Left ventricle myocardium superior (tissue), 1 donor: ENCODE measurements at places on chromosomes 6 and 20. TPM values are rescaled to one million over a fixed set of nuclear protein-coding genes. Genes with fewer than 3 reads are reported as not detected.
A peak's percentile ranks its signal among the peaks of the same experiment; 100 is the strongest.

DNA sequence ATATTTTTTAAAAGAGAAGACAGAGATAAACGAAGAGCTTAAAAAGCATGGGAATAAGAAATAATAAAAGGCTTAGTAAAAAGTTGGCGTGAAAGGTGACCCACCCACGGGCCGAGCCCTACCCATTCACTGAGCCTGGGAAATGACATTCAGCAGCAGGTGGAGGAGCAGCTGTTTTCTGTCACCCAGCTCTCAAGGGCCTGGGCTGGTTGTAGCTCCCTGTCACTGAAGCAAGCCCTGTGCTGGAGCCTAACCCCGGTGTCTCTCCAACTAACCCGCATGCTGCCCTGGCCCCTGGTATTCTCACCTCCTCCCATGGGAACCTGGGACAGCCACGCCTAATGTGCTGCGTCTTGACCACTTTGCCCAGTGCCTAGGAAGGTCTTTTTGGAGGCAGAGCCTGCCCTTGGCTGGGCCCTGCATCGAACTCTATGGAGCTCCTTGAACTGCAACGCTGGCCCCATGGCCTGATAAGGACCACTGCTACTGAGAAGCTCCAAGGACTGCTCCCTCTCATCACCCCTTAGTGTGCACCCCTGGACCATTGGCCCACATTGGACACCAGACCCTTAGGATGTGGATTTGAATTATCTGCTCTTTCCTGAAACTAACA lies 68.8 kb upstream of the IYD start:
- peak; percentile 40 for DNase-seq

Gene COL9A1
- not detected for total RNA-seq

DNA sequence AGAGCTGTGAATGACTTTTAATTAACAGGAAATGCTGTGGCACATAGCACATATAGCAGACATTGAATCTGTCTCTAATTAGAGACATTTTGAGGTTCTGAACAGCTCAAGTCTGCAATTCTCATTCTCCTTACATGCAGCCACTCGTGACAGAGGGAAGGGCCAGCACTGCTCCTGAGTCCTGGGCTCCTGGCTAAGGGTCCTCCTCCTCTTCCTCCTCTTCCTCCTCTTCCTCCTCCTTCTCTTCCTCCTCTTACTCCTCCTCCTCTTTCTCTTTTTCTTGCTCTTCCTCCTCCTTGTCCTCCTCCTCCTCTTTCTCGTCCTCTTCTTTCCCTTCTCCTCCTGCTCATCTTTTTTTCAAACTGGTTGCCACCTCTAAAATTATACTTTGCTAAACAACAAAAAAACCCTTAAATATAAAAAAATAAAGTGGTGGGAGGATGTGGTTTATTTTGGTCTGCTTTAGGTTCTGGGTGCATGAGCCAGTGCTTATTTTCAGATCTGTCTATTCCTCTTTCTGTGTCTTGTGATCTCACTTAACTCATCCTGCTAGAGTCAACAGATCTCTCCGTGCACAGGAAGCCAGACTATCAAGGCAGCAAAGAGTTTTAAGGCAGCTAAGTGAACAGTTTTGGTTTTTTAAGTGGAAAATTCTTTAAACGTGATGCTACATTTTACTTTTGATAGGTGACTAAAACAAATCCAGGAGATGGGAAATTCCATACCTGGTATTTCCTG lies 159.3 kb downstream of the CD83 start:
- no peak for DNase-seq

DNA sequence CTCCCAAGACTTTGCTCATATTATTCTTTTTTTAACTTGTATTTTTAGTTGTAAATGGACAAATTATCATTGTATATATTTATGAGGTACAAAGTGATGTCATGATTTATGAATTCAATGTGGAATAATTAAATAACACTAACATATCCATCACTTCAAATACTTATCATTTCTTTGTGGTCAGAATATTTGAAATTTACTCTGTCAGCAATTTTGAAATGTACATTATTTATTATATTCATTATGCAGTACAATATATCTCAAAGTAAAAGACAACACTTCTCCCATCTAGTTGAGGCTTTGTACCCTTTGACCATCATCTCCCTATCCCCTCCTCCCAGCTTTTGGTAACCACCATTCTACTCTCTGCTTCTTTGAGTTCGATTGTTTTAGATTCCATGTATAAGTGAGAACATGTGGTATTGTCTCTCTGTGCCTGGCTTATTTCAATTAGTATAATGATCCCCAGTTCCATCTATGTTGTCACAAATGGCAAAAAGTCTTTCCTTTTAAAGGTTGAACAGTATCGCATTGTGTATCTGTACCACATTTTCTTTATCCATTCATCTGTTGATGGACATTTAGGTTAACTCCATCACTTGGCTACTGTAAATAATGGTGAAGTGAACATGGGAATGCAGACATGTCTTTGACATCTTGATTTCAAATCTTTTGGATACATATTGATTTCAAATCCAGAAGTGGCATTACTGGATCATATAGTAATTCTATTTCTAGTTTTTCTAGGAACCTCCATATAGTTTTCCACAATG lies 197.2 kb downstream of the KIF6 start:
- no peak for DNase-seq

DNA sequence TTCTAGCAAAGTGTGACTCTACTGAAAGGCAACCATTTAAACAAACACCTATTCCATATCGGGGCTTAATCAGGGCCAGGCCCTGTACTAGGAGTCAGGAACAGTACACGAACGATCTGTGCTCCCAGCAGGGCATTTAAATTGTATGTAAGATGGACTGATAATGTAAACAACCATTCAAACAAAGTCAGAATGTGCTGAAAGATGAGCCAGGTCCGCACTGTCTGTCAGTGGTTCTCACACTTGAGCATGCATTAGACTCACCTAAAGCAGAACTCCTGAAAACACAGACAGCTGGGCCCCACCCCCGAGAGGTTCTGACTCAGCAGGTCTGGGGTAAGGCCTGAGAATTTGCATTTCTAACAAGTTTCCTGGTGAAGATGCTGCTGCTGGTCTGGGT lies 81.6 kb downstream of the PXDC1 start:
- no peak for DNase-seq

DNA sequence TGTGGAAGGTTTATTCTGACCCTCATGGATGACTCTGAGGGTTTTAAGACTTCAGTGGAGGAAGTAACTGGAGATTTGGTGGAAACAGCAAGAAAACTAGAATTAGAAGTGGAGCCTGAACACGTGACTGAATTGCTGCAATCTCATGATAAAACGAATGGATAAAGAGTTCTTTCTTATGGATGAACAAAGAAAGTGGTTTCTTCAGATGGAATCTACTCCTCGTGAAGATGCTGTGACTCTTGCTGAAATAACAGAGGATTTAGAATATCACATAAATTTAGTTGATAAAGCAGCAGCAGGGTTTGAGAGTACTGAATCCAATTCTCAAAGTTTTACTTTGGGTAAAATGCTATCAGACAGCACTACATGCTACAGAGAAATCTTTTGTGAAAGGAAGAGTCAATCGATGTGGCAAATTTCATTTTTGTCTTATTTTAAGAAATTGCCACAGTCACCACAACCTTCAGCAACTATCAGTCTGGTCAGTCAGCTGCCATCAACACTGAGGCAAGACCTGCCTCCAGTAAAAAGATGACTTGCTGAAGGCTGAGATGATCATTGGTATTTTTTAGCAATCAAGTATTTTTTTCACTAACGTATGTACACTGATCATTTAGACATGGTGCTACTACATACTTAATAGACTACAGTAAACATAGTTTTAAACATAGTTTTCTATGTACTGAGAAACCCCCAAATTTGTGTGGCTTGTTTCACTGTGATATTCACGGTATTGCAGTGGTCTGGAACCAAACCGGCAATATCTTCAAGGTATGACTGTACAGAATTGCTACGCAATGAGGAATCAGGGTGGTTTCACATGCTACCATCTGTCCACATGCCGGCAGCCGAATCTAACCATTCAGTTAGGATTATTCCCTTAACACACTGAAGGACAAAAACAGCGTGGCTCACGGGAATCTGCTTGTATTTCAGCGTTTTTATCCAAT lies 149.0 kb downstream of the MYB start:
- DNase-seq, result no peak

DNA sequence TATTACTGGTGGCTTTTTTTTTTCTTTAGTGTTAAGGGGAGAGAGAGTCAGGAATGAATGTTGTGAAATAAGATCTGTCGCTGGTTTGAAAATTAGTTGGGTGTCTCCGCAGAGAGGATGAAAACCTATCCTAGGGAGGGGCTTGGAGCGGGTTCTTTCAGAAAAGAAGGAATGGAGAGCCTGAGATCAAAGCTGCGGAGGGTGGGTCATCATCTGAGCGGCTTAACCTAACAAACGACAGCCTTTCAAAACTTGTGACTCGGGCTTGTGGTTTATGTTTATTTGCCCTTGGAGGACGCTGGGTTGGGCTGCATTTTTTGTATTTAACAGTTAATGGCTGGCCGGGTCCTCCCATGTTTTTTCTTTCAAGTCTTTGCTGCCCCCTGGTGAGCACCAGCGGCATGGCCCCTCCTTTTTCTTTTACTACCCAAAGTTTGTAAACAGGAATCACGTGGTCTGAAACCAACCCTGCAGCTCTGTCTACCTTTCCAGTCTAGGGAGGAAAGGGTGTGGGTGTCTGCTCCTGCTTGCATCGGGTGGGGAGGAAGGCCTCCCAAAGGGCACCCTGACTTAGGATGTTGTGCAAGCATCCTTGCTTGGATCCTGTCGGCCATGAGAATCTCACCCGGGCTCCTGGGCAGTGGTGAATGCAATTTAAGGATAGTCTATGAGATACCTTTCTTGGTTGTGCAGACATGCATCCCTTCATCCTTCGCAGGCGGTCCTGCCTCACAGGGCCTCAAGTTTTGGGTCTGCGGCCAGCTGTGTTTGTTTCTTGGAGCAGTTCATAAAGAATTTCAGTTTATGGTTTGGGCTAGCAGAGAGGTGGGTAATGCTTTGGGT lies 2.2 kb downstream of the PIM1 start:
- peak; percentile 82 for DNase-seq

- DNase-seq, result no peak
These were observed 13.9 kb downstream of the PTK7 start for GRCh38 chr6:43089874-43090558.

Gene MLIP
- 436 TPM for total RNA-seq

- no peak for DNase-seq
These were observed 15.9 kb downstream of the RIMS1 start for GRCh38 chr6:71902261-71902660.

DNA sequence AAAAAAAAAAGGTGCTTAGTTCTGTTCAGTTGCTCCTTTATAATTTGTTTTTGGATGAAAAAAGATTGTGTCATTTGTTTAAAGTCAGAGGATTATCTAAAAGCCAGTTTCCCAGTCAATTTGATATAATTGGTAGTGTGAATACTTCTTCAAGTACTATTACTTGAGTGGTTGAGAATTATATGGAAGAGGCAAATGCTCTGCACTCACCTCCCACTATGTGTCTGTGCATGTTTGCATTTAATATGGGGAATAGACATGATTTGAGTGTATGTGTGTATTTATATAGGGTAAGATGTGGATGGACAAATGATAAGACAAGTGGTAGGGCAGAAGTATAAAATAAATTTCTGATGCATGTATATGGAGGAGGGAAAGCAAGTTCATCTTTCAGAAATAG lies 15.8 kb downstream of the GJA1 start:
- no peak for DNase-seq

Gene NINL
- 7.6 TPM for total RNA-seq

DNA sequence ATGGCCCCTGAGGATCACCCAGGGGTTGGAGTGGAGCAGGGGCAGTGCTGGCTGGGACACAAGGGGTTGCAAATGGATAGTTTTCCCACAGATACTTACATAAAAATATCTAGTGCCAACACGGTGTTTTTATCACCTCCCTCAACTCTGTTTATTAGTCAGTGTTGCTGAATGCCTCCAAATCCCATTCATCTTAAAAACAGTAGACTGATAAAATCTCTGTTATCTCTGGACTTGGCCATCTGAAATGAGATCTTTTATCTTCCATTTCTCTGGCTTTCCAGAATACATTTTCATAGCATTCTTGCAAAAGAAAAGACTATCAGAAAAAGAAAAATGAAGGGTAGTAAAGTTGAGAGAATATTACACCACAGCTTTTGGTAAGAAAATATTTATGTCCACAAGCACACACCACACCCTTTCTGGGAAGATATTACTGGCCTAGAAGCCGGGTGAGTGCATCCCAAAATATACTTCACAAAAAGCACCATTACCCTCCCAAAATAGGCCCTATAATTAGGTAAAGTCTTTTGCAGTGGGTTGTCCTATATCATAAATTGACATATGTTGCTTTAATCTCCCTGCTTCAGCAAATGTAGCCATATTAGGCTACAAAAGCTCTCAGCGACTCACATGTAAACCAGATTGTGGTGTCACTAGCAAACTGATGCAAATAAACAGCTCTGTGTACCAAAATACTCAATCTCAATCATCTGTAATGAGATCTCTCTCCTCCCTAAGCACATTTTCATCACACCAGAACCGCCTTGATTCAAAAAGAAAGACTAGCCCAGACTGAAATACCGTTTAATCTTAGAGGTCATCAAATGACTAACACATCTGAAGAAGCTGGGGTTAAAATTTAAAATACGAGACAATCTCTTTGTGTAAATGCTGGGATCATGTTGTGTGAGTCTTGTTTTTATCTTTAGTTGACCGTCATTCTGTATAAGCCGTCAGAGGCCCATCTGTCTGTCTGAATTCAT lies 96.7 kb downstream of the FYN start:
- no peak for DNase-seq

Gene HECA
- total RNA-seq, result 63.3 TPM

Gene DAAM2
- 16.1 TPM for total RNA-seq

DNA sequence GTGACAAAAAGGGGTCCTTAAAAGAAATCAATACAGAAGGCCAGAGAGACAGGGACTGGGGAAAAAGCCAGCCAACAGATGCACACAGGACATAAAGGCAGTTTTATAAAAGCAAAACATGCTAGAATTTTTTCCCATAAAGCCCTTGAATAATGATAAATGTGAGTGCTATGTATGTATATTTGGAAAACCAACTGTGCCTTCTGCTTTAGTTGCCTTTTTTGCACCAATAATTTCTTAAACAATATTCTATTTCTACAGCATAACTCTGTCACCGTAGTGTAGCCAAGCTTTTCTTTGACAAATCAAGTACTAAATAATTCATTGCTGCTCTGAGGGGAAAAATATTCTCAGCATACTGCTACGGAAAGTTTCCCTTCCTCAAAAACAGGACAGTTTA lies 730.6 kb upstream of the NRSN1 start:
- no peak for DNase-seq

Gene NRSN1
- total RNA-seq, result not detected

DNA sequence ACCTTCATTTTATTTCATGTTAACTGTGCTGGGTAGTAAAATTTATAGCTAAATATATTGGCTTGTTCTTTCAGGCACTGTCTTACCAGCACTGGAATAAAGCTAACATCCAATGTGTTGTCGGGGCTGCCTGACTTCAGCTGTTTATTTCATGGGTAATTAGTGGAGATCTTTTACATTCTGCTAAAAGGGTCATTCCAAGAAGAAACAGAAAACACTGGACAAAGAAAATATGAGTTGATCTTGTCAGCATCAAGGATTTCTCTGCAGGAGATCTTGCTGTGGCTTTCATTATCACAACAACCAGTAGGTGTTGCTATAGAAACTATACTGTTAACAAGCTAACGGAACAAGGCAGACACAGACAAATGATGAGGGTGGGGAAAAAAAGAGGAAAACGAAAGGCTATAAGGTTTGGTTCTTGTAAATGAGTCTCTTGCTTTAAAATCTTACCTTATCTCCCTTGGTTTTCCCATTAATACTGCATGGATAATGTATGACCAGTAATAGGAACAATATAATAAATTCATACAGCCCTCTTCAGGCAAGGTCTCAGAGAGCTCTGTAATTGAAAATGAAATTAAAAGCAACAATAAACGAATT lies 206.8 kb downstream of the SIM1 start:
- DNase-seq, result no peak

Gene CST4
- not detected for total RNA-seq
